ENCODE measurements at places on chromosomes 2 and 18.

GRCh38 chr18:6055711-6056110, 160.4 kb upstream of the TMEM200C start:
- no peak for DNase-seq

GRCh38 chr2:117825437-117825836, 10.9 kb downstream of the DDX18 start:
- DNase-seq, result no peak

DNA sequence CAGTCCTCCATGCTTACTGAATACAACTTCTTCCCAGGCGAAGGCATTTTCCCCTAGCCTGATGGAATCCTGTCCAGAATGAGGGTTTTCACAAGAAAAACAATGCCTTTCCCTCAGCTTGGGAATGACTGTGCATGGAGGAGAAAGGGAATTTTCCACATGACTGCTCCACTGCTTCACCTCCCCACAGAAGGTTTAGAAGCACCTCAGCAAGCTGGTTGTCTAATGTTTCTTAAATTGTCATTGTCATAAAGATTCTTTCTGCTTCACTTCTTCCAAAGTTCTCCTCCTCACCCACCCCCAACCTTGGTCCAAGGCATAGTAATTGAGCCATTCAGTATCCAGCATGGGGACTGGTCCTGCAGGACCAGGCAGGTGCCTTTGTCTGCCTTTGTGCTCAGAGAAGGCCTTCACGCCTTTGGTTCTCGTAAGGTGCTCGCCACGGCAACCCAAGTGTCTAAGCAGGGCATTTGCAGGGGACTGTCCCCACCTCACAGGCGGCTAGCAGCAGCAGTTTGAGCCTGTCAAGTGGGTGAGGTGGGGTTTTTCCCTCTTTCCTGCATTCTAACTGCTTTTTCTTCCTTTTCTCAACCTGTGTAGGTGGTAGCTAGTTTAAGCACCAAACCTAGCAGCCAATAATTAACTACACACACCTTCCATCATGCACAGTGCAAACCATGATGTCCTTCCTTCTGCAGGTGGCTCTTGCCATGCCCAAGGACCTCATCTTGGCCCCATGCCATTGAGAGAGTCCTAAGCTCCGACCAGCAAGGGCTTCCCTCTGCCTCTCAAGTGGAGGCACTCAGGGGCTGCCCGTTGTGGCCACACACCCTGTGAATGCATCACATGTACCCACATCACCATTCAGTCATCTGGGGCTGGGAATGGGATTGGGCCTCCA, 65.7 kb upstream of the BCL2L11 start:
- no peak for DNase-seq

- DNase-seq, result no peak
These were observed 131.4 kb downstream of the ZNF385B start for GRCh38 chr2:179729966-179730365.

DNA sequence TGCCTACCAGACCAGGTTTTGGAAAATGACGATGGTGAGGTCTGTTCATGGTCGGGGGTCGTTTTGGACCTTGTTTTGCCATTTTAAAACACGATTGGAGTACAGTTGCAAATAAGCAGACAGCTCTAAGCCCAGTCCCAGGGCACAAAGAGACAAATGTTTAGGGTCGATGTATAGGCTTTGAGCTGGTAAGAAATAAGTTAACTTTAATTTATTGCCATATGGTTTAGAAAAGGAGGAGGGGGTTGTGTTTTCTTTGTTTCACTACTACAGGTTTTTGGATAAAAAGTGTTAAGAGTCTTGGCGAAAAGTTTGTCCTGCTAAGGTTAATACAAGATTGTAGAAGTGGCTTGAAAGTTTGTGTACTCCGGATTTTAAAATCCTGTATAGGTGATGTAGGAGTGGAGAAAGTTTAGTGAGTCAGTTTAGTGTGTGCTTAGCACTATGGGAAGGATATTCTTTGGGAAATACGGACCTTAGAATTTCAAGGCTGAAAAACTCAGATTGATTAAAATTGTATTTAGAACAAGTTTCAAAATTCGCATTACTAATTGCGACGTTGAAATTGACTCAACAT, 1.3 kb downstream of the KCMF1 start:
- no peak for DNase-seq

DNA sequence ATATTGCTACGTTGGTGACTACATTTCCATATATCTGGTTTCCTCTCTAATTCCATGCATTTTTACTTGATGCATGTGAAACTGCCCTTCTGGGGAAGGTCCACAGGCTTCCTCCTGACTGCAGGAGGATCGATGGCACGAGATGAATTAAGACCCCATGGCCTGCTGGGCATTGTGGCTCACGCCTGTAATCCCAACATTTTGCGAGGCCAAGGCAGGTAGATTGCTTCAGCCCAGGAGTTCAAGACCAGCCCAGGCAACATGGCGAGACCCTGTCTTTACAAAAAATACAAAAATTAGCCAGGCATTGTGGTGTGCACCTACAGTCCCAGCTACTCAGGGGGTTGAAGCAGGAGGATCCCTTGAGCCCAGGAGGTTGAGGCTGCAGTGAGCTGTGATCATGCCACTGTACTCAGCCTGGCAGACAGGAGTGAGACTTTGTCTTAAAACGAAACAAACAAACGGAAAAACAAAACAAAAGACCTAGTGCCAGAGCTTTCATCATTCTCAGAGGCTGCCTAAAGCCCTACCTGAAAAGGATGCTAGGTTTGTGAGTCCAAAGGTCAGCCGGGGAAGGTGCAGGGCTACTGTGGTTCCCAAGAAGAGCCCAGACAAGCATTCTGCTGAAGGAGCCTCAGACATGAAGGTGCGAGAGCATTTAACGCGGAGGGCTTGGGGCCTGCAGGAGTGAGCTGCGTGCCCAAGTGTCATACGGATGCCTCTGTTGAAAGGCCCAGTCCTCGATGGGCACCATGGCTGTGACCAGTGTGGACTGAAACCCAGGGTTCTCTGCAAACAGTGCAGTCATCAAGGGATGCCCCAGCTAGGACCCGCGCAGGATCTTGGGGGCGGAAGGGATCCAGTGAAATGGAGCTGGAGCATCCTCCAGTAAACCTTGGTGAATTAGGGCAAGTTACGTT, 21.6 kb downstream of the GPR55 start:
- DNase-seq, result no peak

GRCh38 chr2:165251366-165251765, 12.2 kb downstream of the SCN2A start:
- DNase-seq, result peak; percentile 7

GRCh38 chr2:72062336-72062735, 85.3 kb downstream of the CYP26B1 start:
- no peak for DNase-seq

GRCh38 chr18:56568986-56569385, 69.4 kb downstream of the TXNL1 start:
- DNase-seq, result peak; percentile 42

GRCh38 chr18:32771871-32772580, 797 bp downstream of the KLHL14 start:
- DNase-seq, result no peak

All from NB4 (cell line).